NCI-H2081 (cell line): ENCODE measurements at places on chromosomes 4 and X.

DNA sequence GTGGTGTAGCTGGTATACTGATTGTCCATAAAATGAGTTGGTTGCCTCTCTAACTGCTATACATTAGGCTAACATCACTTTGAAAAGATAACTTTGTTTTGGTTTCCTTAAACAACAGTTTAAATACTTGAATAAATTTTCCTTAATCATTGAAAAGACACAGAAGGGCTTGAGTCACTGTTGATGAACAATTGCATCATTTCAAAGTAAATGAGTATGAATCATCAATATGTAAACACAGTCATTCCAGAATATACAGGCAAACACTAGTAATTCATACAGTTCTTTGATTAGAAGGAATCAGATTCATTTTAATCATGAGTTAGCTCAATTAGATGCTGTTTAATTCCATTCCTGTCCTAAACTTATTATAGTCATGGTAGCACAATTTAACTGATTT, 160.6 kb downstream of the AFF2 start:
- DNase-seq = no peak

GRCh38 chrX:12974305-12974795, 560 bp upstream of the TMSB4X start:
- no peak for DNase-seq

GRCh38 chrX:116399681-116400080, 36.7 kb upstream of the SLC6A14 start:
- DNase-seq = no peak

DNA sequence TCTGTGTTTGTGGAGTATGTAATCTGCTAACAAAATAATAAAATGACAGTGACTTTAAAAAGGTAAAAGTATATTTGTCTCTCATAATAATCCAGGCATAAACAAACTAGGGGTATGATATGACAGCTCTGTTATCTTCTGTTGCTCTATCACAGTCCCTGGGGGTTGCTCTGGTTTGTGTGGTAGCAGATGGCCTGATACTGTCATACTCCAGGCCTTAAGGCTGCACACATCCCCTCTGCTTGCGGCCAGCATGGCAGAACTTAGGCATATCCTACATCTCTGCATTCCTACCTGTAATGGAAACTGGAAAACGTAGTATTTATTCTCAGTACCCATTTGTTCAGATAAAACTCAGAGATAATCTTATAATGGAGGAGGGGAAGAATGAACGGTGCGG, 117.9 kb upstream of the HAND2 start:
- DNase-seq = no peak

- no peak for DNase-seq
Measured at GRCh38 chr4:65023883-65024670, 614.8 kb upstream of the TECRL start.

- no peak for DNase-seq
Measured at GRCh38 chrX:21748235-21748634, 9.7 kb downstream of the SMPX start.

- DNase-seq = no peak
Measured at GRCh38 chr4:122847931-122848330, 21.3 kb downstream of the FGF2 start.

DNA sequence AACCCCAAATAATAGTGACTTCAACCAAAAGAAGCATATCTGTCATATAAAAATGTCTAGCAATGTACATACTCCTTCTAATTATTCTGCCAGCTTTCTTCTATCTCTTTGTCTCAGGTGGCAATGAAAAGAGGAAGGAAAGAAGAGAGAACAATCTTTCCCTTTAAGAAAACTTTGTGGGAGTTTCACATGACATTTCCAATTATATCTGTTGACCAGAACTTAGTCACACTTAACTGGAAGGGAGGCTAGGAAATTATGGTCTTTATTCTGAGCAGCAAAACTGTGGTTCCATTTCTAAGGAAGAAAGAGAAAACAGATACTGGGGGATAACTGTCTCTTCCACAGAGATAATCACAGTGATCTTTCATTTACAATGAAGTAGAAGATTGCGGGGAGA, 12.9 kb upstream of the MAOA start:
- no peak for DNase-seq

DNA sequence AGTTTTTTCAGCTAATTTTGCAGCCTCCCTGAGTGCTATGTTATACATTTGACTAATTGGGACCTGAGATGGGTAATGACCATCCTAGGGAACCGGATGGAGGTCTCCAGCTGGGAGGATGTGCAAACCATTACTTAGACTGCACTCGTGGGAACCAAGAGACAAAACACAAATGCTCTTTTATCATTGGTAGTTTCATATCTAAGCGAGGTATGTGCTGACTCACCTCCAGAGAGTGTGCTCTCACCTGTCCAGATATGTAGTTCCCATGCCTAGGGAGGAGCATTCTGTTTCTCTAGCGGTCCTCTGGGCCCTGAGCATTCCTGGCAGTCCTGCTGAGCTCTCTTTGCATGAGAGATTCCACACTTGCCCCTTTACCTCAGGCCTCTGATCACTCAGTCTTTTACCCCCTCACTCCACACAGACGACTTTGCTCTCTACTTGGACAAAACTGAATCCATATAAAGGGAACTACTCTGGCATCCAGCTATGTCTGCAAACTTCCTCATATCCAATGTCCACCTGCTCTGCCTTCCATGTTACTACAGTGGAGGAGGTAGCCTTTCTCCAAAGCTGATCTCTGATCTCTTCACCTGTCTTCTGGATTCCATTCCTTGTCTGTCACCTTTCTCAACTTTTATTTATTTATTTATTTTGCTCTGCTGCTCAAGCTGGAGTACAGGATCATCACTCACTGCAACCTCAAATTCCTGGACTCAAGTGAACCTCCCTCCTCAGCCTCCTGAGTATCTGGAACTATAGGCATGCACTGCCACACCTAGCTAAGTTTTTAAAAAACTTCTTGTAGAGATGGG, 88.4 kb downstream of the LRP2BP start:
- DNase-seq = no peak

DNA sequence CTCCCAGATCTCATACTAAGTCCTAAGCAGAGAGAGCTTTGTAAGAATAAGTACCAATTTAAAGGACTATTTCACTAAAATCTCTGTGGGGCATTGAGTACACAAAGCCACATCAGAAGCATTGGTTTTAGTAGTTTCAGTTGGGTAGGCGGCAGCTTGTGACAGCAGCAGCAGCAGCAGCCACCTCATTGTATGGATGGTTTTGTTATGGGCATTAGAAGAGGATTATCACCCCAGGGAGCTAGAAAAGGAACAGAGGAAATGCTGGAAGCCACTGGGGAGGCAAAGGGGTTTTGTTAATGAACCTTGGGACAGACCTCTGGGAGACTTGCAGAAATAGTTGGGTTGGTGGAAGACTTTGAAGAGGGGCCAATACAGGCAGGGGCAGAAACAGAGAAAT, 93.9 kb upstream of the FRMPD3 start:
- DNase-seq = peak; percentile 59

DNA sequence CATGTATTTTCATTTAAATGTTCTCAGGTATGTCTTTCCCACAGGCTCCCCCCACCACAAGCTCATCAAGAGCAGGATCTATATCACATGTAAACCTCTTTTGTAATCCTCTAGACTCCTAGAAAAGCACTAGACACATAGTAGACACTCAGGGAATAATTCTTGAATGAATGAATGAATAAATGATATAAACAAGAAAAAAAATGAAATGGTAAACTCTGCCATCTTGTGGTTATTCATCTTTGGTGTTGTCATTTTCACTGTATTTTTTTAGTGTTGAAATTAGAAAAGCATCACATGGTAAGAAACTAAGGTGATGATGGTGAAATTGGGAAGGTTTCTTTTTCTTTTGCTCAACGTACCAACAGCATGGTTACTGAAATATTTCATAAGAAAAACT, 34.2 kb upstream of the C1GALT1C1 start:
- no peak for DNase-seq

GRCh38 chr4:46894826-46895225, 14.2 kb downstream of the COX7B2 start:
- DNase-seq = peak; percentile 19

DNA sequence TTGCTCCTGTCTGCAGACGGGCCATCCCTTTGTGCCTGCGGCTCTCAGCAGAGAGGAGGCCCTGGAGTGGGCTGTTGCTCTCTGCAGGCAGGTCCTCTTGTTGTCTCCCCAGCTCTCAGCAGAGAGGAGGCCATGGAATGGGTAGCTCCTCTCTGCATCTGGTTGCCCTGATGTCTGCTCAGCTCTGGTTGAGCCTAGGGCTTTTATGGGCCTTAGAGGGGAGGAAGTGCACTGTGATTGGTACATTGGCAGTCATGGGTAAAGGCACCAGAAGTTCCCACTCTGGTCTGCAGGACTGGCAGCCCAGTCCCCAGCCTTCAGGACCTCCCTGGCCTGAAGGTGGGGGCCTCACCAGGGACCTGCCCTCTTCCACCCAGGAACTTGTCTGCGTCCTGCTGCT, 21.5 kb downstream of the SPON2 start:
- no peak for DNase-seq

GRCh38 chr4:91909963-91910362, 393.8 kb upstream of the GRID2 start:
- DNase-seq = no peak

DNA sequence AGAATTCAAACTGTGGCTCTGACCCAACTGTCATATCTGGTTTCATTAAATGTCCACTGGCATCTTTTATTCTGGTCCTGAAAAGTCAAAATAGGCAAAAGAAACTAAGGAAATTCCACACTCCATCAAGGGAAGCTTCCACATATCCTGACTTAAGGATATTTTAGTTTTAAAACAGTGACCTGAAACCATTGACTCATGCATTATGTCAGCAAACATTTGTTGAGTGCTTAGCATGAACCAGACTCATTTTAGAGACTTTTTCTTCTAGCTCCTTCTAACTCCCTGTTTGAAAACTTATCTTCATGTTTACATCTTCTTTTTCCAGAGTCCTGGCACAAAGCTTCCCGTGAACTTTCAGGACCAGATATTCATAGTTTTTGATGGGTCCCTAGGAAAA, 6.9 kb upstream of the CXCL1 start:
- DNase-seq = no peak

DNA sequence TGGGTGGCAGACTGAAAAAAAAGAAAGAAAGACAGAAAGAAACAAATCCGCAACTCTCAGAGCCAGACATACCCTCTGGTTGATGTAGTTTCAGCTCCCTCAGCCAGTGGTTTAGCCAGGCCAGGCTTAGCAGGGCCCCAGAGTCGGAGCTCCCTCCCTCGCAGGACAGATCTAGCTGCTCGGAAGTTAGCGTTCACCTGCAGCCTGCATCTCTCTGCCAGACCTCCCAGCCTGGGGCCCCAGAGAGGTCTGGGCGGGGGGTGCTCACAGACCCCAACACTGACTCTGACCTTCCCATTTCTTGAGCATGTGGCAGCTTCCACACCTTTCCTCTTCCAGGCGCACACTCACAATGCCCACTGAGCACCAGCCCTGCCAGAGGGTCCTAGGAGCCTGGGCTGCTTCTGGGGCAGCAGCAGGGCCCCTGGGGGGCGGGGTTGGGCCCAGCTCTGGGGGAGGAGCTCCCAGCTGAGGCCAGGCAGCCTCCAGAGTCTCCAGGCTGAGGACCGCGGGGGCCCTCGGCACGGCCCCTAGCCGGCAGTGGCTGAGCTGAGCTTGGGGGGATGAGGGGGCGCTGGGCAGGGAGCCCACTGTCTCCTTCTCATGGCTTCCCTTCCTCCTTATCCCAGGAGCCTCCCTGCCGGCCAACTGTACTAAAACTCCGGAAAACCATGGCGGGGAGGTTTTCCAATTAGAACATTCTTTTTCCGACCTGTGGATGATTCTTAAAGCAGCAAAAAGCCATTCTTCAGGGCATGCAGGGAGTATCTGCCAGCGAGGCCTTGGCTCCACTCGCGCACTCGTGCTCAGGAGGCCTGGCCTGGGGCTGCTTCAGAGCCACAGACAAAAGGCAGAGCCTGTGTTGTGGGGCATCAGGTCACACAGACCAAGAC, 4.6 kb upstream of the ZNF185 start:
- DNase-seq = no peak

- peak; percentile 34 for DNase-seq
Measured at GRCh38 chr4:146916479-146917076, 29.1 kb downstream of the TTC29 start.

DNA sequence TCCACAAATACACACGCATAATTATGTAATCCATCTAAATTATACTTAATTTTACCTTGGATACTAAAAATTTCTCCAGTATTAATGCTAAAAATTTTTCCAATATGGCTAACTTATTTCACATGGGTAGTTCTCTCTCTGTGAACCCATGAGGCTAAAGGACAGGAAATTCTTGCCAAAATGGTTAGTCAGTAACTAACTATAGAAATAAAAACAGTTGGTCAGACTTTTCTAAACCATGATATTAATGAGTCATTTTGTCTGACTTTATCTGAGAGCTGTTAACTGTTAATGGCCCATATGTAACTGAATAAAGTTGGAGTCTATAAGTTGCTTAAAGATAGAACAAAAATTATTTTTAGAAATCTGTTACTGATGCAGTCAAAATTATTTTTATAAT, 549.4 kb downstream of the TLL1 start:
- no peak for DNase-seq

DNA sequence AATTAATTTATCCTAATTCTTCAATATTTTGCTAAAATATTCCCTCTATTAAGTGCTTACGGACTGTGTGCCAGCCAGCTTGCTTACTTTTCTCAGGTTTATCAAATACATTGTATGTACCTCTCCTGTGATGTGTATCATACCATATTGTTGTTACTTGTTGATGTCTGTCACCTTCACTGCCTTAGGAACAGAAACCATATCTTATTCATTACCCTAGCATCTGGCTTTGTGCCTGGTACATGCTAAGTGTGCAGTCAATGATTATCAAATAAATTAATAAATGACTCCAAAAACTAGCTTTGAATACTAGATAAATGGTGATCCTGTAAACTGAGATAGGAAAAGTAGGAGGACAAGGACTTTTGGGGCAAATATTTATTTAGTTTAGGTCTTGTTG, 6.9 kb downstream of the CLCN3 start:
- DNase-seq = no peak

GRCh38 chr4:5999356-5999755, 18.9 kb downstream of the C4orf50 start:
- no peak for DNase-seq

- DNase-seq = no peak
Measured at GRCh38 chr4:6248394-6248793, 21.3 kb upstream of the WFS1 start.

DNA sequence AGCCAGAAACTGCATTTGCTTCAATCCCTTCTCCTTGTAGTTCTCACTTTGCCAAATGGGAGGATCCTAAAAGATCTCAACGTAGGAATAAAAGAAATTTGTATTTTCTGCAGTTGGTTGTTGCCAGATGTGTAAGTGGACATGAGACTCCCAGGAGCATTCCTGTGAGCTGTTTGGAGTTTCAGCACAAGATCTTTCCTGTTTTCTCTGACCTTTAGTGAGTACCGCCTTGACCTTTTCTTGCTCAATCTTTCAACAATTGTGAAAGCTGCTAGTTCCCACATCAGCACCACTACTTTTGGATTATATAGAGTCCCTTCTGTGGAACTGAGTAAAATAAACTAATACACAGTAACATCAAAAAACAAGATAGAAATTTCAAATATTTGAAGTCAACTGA, 683.8 kb upstream of the PABPC4L start:
- DNase-seq = no peak

DNA sequence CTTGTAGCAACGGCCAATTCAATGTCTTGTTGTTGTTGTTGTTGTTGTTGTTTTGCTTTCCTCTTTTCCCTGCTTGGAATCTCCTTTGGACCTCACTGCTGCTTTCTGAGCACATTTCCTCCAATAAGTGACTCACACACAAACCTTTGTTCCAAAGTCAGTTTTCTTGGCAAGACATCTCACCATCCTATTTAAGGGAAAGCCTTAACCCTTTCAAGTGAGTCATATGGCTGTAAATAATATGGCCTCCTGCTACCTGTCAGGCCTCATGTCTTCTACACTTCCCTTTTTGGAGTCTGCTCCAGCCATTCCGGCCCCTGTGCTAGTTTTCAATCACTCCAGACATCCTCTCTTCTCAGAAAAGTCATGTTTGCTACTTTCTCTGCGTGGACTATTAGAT, 79.5 kb upstream of the MAGEB10 start:
- DNase-seq = no peak
